ENCODE measurements at places on chromosomes 7 and 10.

- DNase-seq, result peak; percentile 83
Measured at GRCh38 chr7:29622335-29623265, 59.0 kb downstream of the PRR15 start.

GRCh38 chr7:1103009-1103788 lies 15.3 kb downstream of the GPER1 start:
- DNase-seq, result no peak

GRCh38 chr10:28913436-28914237 lies 236.3 kb downstream of the BAMBI start:
- peak; percentile 33 for DNase-seq

GRCh38 chr7:30764030-30764975 lies 6.9 kb upstream of the MINDY4 start:
- no peak for DNase-seq

DNA sequence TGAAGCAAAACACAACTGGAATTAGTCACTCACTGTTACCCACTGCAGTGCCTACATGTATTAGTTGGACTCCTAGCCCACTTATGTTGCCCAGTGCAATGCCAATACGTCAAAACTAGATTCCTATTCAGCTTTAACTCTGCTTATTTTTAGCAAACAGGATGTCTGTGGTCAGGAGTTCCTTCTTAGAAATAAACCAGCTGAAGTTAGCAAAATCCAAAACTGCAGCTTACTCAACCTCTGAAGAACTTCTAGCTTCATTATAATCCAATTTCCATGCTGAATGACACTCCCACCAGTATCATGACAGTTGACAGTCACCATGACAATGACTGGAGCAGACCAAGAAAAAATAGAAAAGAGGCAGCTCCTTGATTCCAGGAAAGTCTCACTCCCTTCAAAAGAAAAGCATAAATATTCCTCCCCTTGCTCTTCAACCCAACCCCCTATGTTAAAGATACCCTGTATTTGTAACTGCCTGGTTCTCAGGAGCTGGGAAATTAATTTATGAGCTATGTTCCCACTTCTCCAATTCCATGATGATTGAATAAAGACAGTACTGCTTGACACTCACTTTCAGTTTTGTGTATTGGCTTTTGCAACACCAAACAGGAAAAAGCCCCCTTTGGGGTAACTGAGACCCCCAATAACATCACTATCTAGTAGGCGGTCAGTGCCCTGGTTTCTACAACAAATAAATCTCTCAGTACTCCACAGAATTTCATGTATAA lies 327.4 kb downstream of the SORCS1 start:
- no peak for DNase-seq

- DNase-seq, result peak; percentile 31
Measured at GRCh38 chr7:20158684-20159083, 58.5 kb downstream of the MACC1 start.

GRCh38 chr7:143929224-143929920 lies 5.7 kb upstream of the OR2F2 start:
- DNase-seq, result no peak
